ENCODE measurements at places on chromosomes 2 and 18.

DNA sequence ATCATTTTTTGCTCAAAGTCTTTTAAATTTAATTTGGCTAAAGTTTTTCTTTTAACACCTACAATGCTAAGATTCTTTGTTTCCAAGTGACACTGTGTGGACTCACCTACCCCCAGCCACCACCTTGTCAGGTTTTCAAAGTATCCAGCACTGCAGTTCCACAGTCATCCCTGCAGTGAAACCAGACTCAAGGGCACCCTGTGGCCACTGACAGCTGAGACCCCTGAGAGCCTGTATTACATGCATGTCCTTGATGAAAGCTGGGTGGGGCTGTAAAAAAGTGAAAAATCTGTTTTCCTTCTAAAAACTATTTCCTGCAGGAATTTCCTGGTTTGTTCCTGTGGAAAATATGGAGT, 19.9 kb downstream of the TPRKB start:
- no peak for DNase-seq

DNA sequence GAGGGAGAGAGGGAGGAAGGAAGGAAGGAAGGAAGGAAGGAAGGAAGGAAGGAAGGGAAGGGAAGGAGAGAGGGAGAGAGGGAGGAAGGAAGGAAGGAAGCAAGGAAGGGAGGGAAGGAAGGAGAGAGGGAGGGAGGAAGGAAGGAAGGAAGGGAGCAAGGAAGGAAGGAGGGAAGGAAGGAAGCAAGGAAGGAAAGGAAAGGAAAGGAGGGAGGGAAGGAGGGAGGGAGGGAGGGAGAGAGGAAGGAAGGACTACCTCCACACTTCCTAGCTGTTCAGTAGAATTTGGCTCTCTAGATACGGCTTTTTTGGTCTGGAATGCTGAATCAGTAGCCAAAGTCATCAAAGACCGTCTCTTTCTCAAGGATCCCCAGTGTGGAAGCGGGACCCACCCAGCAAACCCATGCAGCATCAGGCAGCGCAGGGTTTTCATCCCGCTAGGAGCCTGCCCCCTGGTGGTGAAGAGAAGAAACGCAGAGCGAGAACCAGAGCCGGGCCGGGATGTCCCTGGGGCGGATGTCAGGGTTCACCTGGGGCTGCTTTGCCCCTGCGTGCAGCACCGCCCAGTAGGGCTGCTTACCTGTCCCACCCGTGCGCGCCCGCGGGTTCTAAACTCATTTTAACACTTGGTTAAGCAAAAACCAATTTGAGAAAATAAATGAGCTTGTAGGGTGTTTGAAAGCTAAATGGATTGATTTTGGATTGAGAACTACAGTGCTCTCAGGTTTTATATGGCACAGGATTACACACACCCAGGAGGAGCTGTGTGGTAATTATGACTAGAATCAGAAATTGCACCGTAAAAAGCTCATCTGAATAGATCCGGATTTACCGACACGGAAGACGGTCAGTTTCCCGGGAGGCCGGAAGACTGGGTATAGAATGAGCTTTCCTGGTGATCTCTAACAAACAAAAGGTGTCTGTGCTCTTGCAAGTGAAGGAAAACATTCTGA, 48.1 kb upstream of the ARL4C start:
- DNase-seq, result peak; percentile 68

DNA sequence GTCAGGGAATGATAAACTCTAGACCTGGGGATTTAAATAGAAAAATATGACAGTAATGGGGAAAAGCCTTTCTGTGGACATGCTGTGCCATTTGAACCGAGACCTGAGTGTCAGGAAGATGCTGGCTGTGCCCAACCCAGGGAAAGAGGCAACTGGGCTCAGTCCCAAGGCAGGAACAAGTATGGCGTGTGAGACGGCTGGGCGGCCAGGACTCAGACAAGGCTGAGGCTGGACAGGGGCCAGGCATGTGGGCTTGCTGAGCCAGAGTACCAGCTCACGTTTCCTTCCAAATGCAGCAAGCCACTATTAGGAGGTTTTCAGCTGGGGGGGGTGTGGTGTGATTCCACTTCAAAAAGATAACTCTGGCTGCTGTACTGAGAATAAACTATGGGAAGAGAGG, 92.4 kb downstream of the INPP5D start:
- no peak for DNase-seq

DNA sequence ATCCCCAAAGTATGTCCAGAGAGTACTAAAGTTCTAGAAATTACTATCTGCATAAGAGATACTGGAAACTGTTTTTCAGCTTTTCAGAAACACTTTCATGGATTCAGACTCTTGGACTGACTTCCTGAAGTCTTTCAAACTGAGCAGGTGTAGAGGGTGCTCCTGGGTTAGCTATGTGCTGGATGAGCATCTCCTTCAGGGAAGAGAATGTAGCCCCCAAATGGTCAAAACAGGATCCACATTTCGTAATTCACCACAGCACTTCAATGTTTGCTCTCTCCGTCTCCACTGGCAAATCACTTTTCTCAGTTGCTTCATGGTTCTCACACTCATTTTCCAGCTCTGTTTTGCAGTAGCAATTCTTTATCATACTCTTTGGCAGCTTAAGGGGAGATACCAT, 23.2 kb upstream of the SATB2 start:
- no peak for DNase-seq

DNA sequence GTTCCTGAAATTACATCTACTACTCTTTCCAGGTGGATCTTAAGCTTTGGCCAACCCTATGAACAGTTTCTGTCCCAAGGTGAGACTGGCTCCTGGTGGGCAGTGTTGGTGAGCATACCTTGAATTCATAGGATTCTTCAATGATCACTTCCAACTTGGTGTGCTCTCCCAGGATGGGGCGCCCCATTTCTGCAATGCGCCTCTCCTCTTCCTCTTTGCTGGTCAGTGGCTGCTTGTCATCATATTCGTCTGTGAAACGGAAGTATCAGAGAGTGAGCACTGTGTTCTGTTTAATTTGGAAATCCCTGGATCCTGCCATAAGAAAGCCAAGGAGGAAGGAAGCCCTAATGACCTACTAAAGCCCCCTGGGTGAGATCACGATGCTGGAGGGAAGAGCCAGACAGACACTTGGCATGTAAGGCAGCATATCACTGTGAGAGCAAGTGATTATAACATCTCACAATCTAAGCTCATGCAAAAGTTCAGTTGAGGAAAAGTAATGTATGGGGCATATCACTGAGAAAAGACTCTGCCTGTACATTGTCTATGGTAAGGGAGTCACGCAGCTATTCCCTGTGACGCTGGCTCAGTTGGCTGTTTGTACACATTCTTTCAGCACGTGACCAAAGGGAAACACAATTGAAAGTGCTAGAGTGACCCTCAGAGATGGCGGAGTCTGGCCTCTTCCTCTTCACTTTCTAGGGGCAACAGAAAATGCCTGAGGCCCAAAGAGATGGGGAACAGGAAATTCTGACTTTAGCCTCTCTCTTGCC, 287.0 kb downstream of the SLC8A1 start:
- DNase-seq, result no peak

DNA sequence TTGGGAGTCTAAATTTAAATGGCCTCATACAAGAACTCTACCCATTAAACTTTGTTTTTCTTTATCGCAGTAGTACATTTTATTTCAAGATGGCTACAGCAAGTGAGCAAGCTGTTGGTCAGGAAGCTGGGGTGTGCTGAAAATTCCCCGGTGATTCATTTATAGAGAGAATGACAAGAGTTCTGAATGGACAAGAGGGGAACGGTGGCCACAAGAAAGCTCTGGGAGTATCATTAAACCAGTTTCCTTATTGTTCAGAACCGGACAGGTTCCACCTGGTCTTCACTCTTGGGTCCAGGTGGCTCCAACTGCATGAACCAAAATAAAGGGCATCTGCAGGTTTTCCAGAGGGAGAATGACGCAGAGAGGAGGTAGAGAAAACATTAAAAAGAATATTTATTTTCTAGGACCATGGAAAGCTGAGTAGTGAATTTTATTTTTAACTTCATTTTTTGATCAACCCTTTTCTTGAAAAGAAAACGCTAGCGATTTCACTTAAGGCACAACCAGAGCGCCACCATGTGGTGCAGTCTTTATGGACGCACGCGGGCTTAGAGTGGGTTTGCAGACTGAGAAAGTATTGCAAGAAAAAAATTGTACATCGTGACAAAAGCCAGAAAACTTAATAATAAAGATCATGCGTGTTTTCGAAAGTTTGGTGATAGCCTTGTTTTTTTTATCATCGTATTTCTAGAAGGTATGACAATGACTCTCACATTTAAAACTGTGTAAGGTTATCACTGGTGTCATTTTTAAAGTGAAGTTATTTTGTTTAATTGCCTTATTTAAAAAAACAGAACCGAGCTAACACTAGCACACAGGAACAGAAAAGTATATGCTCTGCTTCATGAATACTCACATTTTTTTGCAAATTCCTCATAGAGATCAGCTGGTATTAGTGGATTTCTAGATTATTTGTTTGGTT, 97.9 kb upstream of the NOL4 start:
- DNase-seq, result no peak

Data from activated CD4-positive, alpha-beta T cell treated with anti-CD3 and anti-CD28 coated beads, Interleukin-2, amount 50 U/mL, for 24 hours (primary cell).